ENCODE measurements at places on chromosomes 11 and 22. TPM values are rescaled to one million over a fixed set of nuclear protein-coding genes. Genes with fewer than 3 reads are reported as not detected.

Gene ARHGAP20
- not detected for total RNA-seq

Gene XPNPEP3
- total RNA-seq: 15.1 TPM

DNA sequence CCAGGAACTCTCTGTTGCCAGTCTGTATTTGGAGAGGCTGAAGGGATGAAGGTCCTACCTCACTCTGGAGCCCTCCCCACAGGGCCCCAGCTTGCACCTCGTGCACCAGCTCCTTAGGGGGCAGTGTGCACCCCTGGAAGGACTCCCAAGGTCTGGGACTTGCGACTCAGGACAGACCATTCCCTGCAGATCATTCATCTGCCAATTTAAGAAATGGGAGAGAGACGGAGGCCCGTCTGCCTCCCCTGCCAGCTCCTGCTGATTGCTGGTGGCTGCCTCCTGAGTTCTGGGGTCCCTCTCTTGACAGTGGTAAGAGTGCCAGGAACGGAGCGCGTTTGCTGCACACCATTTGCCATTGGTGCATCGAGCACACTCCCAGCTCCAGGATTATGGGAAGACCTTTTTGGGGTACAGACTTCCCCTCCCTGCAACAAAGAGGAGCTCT lies 27.4 kb upstream of the MALAT1 start:
- DNase-seq: no peak

GRCh38 chr11:79200398-79201070 lies 240.3 kb downstream of the TENM4 start:
- DNase-seq: no peak

GRCh38 chr11:35427071-35427470 lies 7.7 kb upstream of the SLC1A2 start:
- no peak for DNase-seq

DNA sequence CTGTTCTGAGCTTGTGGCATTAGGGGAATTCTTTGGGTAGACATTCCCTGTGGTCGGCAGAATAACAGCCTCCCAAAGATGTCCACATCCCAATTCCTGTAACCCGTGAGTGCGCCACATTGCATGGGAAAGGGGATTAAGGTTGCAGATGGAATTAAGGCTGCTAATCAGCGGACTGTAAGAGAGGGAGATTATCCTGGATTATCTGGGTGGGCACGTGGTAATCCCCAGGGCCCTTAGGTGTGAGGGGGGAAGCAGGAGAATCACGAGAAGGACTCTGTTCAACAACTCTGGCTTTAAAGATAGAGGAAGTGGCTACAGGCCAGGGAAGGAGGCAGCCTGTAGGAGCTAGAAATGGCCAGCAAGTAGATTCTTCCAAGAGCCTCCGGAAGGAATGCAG lies 16.0 kb downstream of the CACNG2 start:
- no peak for DNase-seq

DNA sequence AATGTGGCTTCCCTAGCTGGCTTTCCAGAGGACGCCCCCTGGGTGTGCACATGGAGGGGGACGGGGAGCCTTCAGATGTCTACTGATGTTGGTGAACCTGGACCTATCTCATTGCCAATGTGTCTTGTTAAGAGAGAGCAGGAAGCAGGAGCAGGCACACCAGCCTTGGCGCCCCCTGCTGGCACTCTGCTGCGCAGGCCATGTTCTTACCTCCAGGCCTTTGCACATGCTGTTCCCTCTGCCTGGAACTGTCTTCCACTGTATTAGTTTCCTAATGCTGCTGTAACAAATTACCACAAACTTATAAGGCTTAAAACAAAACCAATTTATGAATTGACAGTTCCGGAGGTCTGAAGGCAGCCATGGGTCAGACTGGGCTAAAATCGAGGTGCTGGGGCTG lies 23.6 kb upstream of the MN1 start:
- DNase-seq: peak; percentile 23

DNA sequence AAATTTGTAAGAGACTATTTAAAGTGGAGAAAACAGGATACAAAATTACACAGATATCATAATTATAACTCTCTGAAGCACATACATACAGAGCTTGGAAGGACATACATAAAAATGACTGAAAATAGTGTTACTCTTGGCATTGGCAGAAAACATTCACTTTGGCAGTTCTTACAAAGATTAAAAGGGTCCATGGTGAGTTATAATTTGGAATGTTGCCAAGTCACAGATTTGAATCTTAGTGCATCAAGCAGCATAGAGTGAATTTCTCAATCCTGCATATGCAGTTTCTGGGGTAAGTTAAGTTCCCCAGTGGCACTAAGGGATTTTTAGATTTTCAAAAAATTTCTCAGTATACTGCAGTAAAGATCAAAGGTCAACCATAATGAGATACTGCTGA lies 115.9 kb downstream of the CCDC81 start:
- DNase-seq: no peak

GRCh38 chr11:72700146-72700545 lies 25.9 kb upstream of the PDE2A start:
- DNase-seq: no peak

- DNase-seq: no peak
Measured at GRCh38 chr11:4886186-4886585, 4.5 kb downstream of the OR51T1 start.

All from natural killer cell (primary cell).